Astrocyte (in vitro differentiated cells and primary cell): ENCODE measurements at places on chromosomes 1 and 21. TPM values are rescaled to one million over a fixed set of nuclear protein-coding genes. Genes with fewer than 3 reads are reported as not detected.

GRCh38 chr1:87812871-87813577 is 484.3 kb downstream of the LMO4 start:
- H3K27me3 ChIP-seq: no peaks in the 10 kb centered on the region
- H3K36me3 ChIP-seq: no peaks in the 10 kb centered on the region
- H3K27ac ChIP-seq: no peak overlapping the region
- no peaks in the 10 kb centered on the region for H3K4me1 ChIP-seq

Gene TP73
- 0.18 TPM in 1 of 2 replicates, not detected in the other for total RNA-seq

DNA sequence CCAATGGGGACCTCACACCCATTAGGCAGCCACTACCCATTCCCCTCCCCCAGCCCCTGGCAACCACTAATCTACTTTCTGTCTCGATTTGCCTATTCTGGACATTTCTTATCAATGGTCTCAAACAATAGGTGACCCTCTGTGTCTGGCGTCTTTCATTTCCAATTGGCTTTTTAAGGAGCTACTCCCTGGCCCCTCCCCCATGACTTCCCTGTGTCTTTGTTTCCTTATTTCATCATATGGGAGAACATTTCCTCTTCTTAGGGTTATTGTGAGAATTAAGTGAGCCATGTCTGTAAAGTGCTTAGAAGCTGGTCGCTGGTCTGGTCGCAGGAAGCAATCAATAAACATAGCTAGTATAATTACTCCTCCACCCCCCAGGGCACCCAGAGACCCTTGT is 80.9 kb downstream of the SPSB1 start:
- peaks cover 27% of the 10 kb centered on the region for H3K4me1 ChIP-seq
- no peaks in the 10 kb centered on the region for H3K36me3 ChIP-seq
- no peaks in the 10 kb centered on the region for H3K27me3 ChIP-seq
- no peak overlapping the region for H3K27ac ChIP-seq
- H3K4me3 ChIP-seq: no peak overlapping the region
- no peak for DNase-seq

DNA sequence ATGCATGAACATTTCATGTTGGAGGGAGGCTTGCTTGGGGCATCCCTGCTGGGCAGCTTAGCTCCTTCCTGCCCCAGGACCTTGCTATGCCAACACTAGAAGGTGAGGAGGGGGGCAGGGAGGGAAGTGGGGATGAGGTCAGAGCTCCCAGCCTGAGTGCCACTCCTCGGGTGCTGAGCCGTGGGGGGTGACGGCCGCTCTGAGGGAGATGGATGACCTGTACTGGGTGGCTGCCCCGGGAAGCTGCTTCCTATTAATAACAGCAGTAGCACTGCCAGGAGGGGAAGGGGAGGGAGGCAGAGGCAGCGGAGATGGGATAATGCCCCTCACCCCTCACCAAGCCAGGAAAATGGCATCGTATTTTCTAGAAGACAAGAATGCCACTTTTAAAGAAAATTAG is 60.6 kb downstream of the UBIAD1 start:
- no peak overlapping the region for H3K4me3 ChIP-seq
- H3K27me3 ChIP-seq: peaks cover 4% of the 10 kb centered on the region
- no peaks in the 10 kb centered on the region for H3K36me3 ChIP-seq
- no peak overlapping the region for H3K27ac ChIP-seq

- peak overlapping the region; percentile 75 for H3K27ac ChIP-seq
- no peaks in the 10 kb centered on the region for H3K27me3 ChIP-seq
- H3K36me3 ChIP-seq: no peaks in the 10 kb centered on the region
- H3K4me1 ChIP-seq: peaks cover 29% of the 10 kb centered on the region
- H3K4me3 ChIP-seq: no peak overlapping the region
- DNase-seq: no peak
Measured at GRCh38 chr1:1063261-1063944, 10.7 kb downstream of the RNF223 start.

GRCh38 chr21:22364163-22364562 is 1366.0 kb downstream of the NCAM2 start:
- H3K4me3 ChIP-seq: no peak overlapping the region
- no peaks in the 10 kb centered on the region for H3K36me3 ChIP-seq
- no peak for DNase-seq
- H3K27me3 ChIP-seq: no peaks in the 10 kb centered on the region
- no peaks in the 10 kb centered on the region for H3K4me1 ChIP-seq

- no peaks in the 10 kb centered on the region for H3K36me3 ChIP-seq
- H3K4me1 ChIP-seq: no peaks in the 10 kb centered on the region
- DNase-seq: no peak
- H3K27ac ChIP-seq: no peak overlapping the region
- H3K4me3 ChIP-seq: no peak overlapping the region
- H3K27me3 ChIP-seq: no peaks in the 10 kb centered on the region
Measured at GRCh38 chr21:26743524-26743923, 101.7 kb downstream of the ADAMTS1 start.

DNA sequence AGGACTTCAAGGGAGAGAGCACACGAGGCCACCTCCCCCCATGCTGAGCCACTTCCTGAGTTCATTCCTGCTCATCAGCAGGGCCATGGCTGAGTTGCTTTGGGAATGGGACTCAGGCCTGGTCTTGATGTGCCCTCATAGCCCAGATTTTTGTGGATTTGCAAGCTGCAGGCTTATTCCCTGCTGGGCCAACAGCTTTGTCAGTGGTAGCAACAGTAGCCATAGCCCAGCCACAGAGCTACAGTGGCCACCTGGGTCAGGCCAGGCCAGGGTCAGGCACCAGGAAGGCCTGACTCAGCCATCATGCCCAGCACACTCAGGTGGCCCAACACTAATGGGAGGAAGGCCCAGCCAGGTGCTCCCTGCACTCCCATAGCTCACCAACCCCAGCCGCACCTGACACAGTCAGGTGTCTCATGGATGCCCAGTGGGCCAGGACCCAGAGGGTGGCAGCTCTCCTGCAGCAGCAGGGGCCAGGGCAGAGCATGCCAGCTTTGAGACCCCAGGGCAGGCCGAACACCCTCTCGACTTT is 33.5 kb downstream of the EPHA2 start:
- no peak overlapping the region for H3K27ac ChIP-seq
- peaks cover 13% of the 10 kb centered on the region for H3K4me1 ChIP-seq
- no peaks in the 10 kb centered on the region for H3K27me3 ChIP-seq
- peaks cover 24% of the 10 kb centered on the region for H3K36me3 ChIP-seq

DNA sequence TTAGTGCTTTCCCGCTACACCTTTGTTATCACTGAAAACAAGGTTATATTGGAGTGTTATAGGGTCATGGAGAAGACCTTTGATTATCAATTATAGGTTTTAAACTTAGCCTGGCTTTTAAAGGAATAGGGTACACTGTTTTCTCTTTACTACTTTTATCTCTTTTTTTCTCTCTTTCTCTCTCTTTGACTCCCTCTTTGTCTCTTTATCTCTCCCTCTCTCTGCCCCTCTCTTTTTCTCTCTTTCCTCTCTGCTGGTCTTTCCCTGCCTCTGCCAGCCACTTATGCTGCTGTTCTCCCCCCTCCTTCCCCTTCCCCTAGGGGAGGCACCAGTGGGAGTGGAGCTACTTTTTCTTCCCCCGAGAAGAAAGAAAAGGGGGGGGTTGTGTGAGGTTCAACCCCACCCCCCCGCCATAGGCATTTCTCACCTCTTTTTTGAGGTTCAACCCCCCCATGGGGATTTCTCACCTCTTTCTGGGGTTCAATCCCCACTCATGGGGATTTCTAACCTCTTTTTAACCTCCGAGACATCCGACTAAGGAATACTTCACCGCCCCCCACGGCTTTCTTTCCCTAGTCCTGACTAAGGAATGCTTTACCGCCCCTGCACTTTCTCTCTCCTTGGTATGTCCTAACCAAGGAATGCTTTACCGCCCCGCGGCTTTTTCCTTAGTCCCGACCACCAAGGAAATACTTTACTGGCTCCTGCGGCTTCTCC is 17.2 kb upstream of the ZBTB8B start:
- H3K4me3 ChIP-seq: peak overlapping the region; percentile 25
- H3K27ac ChIP-seq: peak overlapping the region; percentile 13
- H3K27me3 ChIP-seq: no peaks in the 10 kb centered on the region
- DNase-seq: peak; percentile 94
- H3K36me3 ChIP-seq: no peaks in the 10 kb centered on the region

DNA sequence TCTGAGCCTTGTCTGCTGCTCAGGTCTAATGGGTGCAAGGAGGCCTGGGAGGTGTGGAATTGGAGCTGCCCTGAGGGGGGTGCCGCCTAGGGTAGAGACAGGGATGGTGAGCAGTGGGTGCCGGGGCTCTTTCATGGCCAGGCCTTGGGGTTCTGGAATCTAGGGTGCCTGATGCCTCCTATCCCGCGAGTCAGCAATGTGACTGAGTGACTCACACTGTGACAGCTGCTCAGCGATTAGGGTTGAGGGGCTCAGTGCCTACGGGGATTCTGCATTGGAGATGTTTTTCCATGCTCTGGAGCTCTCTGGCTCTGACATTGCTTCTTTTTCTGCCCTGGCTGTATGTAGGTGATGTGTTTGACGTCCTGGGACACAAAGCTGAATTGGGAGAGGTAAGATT is 16.8 kb downstream of the ATP8B2 start:
- H3K36me3 ChIP-seq: peaks cover 69% of the 10 kb centered on the region
- DNase-seq: no peak
- no peaks in the 10 kb centered on the region for H3K4me1 ChIP-seq
- H3K27ac ChIP-seq: no peak overlapping the region
- no peaks in the 10 kb centered on the region for H3K27me3 ChIP-seq
- H3K4me3 ChIP-seq: no peak overlapping the region

Gene THEM5
- not detected in 2 replicates for total RNA-seq

- no peaks in the 10 kb centered on the region for H3K36me3 ChIP-seq
- H3K4me1 ChIP-seq: no peaks in the 10 kb centered on the region
- H3K27ac ChIP-seq: no peak overlapping the region
- H3K27me3 ChIP-seq: no peaks in the 10 kb centered on the region
- no peak overlapping the region for H3K4me3 ChIP-seq
Measured at GRCh38 chr1:36703526-36704208, 221.0 kb upstream of the CSF3R start.

Gene MAGI3
- 15.1 and 16.5 TPM in 2 replicates for total RNA-seq

Gene DTL
- total RNA-seq: 2.6 and 6.3 TPM in 2 replicates

DNA sequence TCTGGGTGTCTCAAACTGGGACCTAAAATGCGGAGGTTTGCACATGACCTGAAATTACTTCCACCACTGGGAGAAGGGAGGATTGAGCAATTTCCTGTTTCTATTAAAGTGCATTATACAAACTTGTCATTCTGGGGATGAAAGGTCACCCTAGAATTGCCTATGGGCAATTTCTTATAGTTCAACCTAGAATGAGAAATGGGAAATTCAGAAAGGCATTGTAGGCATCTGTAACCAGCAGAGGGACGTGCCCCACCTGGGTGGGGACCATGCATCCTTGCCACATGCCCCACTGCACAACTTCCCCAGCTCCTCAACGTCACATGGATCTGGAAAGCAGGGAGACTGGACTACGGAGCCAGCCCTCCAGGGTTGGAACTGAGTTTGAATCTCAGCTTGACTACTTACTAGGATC is 47.0 kb downstream of the MRPL39 start:
- no peak for DNase-seq
- H3K4me1 ChIP-seq: peaks cover 21% of the 10 kb centered on the region
- no peaks in the 10 kb centered on the region for H3K27me3 ChIP-seq
- no peak overlapping the region for H3K4me3 ChIP-seq
- H3K27ac ChIP-seq: no peak overlapping the region
- peaks cover 9% of the 10 kb centered on the region for H3K36me3 ChIP-seq

Gene PPIAL4G
- not detected in 2 replicates for total RNA-seq

Gene ATP6V1G3
- total RNA-seq: not detected in 2 replicates

GRCh38 chr1:61519631-61520030 is 205.3 kb downstream of the TM2D1 start:
- H3K4me1 ChIP-seq: no peaks in the 10 kb centered on the region
- no peak for DNase-seq
- no peaks in the 10 kb centered on the region for H3K27me3 ChIP-seq
- H3K4me3 ChIP-seq: no peak overlapping the region

Gene KRTAP20-4
- not detected in 2 replicates for total RNA-seq

DNA sequence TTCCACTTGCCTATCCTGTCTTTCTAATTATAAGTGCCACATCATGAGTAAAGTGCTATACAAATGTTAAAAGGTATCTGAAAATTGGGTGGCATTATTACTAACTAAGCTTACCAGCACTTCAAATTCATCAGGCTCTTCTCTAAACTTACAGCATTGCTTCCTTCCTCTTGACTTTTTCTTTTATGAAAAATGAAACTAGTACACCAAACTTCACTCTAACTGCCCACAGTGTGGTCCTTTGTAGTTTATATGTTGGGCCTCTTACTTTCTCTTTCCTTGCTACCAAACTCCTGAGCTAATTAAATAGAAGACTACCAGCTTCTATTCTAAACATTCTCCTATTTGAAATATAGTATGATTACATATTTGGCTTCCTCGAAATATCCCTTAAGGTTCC is 81.8 kb downstream of the NOTCH2 start:
- peaks cover 28% of the 10 kb centered on the region for H3K4me1 ChIP-seq
- DNase-seq: no peak
- peak overlapping the region; percentile 84 for H3K27ac ChIP-seq
- H3K4me3 ChIP-seq: no peak overlapping the region
- H3K27me3 ChIP-seq: no peaks in the 10 kb centered on the region

DNA sequence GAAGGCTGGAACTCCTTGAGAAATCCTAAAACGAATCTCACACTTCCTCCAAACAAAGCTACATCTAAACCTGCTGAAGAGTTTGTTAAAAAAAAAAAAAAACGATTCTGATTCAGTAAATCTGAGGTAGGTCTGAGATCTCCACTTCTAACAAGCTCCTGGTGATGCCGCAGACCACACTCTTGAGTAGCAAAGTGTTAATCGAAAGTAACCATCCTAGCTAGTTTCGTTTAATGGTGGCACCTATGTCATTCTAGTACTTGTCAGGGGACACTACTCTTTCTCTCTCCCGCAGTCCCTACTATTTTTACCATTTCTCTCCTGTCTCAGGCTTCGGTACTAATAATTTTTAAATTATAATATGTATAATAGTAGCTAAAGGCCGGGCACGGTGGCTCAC is 2.1 kb downstream of the CLCC1 start:
- H3K4me3 ChIP-seq: no peak overlapping the region
- H3K36me3 ChIP-seq: no peaks in the 10 kb centered on the region
- H3K27me3 ChIP-seq: no peaks in the 10 kb centered on the region
- H3K27ac ChIP-seq: no peak overlapping the region

DNA sequence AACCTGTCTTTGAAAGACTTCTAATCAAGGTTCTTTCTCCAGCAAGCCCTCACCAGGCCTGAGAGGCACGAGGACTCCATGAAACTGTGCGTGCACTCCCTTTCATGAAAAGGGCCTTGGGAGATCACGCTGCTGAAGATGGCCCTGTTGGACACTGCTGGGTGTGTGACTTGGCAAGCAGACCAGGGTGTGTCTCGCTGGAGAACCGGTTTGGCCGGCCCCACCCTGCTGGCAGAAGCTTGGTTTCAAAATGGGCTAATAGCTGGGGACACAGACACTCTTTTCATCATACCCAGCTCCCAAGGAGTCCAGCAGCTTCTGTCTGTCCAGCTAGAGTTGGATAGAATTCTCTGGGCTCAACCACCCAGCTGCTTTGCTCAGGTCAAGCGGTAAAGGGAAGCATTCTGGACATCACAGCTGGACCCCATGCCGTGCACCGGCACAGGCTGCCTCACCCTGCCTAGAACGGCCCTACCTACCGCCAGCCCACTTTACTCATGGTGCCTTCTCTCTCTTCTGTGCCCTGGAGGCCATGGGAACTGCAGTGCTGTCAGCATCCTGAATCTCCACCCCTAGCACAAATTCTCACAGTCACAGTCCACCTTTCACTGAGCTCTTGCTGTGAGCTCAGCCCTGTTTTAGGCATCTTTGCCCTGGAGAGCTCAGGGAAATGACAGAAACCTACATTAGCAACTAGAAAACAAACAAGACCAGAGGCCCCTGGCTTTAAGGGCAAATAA is 24.6 kb downstream of the PKP1 start:
- H3K4me3 ChIP-seq: no peak overlapping the region
- DNase-seq: no peak
- no peaks in the 10 kb centered on the region for H3K36me3 ChIP-seq
- H3K4me1 ChIP-seq: peaks cover 9% of the 10 kb centered on the region
